ENCODE measurements at places on chromosomes 2 and 18. TPM values are rescaled to one million over a fixed set of nuclear protein-coding genes. Genes with fewer than 3 reads are reported as not detected.
A peak's percentile ranks its signal among the peaks of the same experiment; 100 is the strongest.

DNA sequence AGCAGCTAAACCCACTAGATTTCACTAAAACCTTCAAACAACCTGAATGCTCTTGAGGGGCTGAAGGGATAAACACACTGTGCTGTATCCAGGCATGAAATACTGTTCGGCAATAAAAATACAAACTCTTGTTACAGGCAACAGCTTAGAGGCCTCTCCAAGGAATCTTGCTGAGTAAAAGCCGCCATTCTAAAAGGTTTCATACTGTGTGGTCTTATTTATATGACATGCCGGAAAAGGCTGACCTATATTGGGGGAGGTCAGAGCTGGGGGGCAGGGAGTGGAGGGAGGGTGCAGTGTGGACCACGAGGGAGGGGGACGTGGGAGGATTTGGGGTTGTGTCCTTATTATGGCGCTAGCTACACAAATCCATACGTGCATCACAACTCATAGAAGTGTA is 136.2 kb downstream of the MBP start:
- no peak overlapping the region for H3K4me3 ChIP-seq
- no peaks in the 10 kb centered on the region for H3K4me1 ChIP-seq
- DNase-seq: no peak
- no peaks in the 10 kb centered on the region for H3K36me3 ChIP-seq
- H3K27ac ChIP-seq: no peak overlapping the region

GRCh38 chr2:163656622-163657280 is 79.1 kb downstream of the FIGN start:
- no peak for DNase-seq
- no peaks in the 10 kb centered on the region for H3K27me3 ChIP-seq
- H3K36me3 ChIP-seq: no peaks in the 10 kb centered on the region
- peak overlapping the region; percentile 75 for H3K27ac ChIP-seq
- no peak overlapping the region for H3K4me3 ChIP-seq
- H3K4me1 ChIP-seq: peaks cover 5% of the 10 kb centered on the region

DNA sequence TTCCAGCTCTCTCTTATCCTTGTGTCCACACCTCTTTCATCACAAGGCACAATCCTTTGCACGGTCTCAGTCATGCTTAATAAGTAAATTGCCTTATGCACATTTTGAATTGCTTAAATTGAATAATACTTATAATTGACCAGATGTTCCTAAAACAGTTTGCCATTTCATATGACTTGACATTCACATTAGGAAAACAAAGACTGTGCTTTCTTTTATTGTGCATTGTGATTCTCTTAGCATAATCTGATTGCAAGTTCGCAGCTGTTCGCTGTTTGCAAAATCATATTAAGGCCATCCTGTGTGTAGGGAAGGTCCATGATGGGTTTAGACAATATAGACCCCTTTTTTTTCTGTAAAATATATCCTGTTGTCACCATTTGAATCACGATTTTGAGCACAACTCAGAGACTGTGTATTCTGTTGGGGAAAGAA is 75.6 kb downstream of the RNF144A start:
- H3K4me3 ChIP-seq: no peak overlapping the region
- H3K4me1 ChIP-seq: no peaks in the 10 kb centered on the region
- no peaks in the 10 kb centered on the region for H3K27me3 ChIP-seq

DNA sequence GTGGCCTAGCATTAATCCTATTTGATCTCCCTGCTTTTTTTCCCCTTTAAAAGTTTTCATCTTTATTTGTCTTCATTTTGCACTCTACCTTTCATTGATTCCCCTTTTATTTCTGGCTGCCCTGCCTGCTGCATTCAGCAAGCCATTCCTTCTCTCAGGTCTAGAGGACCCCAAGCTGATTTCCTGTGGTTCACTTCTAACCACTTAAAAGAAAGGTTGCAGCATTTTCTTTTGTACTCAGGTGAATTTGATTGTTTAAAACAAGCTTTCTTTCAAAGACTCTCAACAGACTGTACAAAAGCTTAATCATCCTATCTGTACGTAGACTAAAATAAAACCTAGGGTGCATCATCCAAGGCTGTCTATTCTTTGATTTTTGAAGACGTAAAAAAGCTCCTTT is 160.3 kb downstream of the CSRNP3 start:
- no peaks in the 10 kb centered on the region for H3K4me1 ChIP-seq
- no peaks in the 10 kb centered on the region for H3K27me3 ChIP-seq
- DNase-seq: no peak
- H3K36me3 ChIP-seq: no peaks in the 10 kb centered on the region
- H3K27ac ChIP-seq: no peak overlapping the region

Gene DPYSL5
- not detected for total RNA-seq

GRCh38 chr2:181841079-181841478 is 50.5 kb upstream of the ITPRID2 start:
- no peak overlapping the region for H3K4me3 ChIP-seq
- DNase-seq: no peak
- H3K27ac ChIP-seq: no peak overlapping the region
- H3K4me1 ChIP-seq: no peaks in the 10 kb centered on the region

GRCh38 chr2:72962911-72963310 is 45.6 kb downstream of the EMX1 start:
- no peaks in the 10 kb centered on the region for H3K27me3 ChIP-seq
- no peak overlapping the region for H3K27ac ChIP-seq
- DNase-seq: no peak
- no peaks in the 10 kb centered on the region for H3K4me1 ChIP-seq
- no peaks in the 10 kb centered on the region for H3K36me3 ChIP-seq
- no peak overlapping the region for H3K4me3 ChIP-seq

- no peaks in the 10 kb centered on the region for H3K4me1 ChIP-seq
- H3K27me3 ChIP-seq: no peaks in the 10 kb centered on the region
- no peak overlapping the region for H3K27ac ChIP-seq
- H3K36me3 ChIP-seq: no peaks in the 10 kb centered on the region
These were observed 26.7 kb downstream of the AGPS start for GRCh38 chr2:177419274-177419673.

DNA sequence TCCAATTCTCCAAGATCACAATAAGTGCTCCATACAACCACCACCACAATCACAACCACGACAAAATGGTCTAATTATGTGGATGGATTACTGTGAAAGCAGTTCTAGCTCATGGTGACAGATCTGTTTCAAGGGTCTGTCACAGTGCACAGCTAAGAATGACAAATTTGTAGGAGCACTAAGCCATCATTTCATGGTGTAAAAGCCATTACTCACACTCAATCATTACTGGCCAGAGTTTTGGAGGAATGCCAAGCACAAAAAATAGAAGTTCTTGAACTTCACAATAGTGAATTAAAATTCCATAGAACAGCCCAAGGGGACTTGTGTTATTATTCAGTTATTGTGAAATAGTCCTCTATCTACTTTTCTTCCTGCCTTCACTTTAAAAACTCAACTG is 2.3 kb downstream of the CPS1 start:
- no peak overlapping the region for H3K27ac ChIP-seq
- no peaks in the 10 kb centered on the region for H3K36me3 ChIP-seq
- H3K4me3 ChIP-seq: no peak overlapping the region
- no peaks in the 10 kb centered on the region for H3K27me3 ChIP-seq
- no peak for DNase-seq

DNA sequence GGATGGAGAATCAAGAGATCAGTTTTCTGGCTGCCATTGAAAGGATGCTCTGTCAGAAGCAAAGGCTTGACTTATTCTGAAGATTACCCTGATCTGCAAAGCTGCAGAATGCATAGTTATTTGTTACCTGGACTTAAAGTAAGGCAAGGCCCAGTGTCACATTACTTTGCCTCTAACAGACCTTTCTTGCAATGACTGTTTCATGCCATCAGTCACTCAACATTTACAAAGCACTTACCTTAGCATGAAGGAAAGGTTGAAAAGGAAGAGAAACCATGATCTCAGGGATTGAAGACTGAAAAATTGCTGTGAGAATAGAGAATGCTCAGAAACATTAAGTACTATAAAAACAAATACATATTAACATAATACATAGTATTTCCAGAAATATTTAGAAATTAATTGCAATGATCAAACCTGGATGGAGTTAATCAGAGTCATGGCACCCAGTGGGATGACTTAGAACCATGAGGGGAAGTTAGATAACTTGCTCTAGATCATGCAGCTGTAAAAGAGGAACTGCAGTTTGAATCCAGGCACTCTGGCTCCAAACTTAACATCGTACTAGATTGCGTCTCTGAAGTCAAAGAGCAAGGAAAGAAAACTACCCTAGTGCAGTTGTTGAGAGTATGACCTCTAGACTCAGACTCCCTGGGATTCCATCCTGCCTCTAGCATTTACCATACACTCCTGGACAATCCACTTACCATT is 26.5 kb upstream of the FAM117B start:
- H3K36me3 ChIP-seq: no peaks in the 10 kb centered on the region
- H3K27ac ChIP-seq: no peak overlapping the region
- no peaks in the 10 kb centered on the region for H3K27me3 ChIP-seq

- H3K4me1 ChIP-seq: no peaks in the 10 kb centered on the region
- no peak overlapping the region for H3K27ac ChIP-seq
- no peak for DNase-seq
- H3K4me3 ChIP-seq: no peak overlapping the region
- H3K27me3 ChIP-seq: no peaks in the 10 kb centered on the region
These were observed 135.6 kb downstream of the SMAD2 start for GRCh38 chr18:47794725-47795433.

- no peaks in the 10 kb centered on the region for H3K27me3 ChIP-seq
- no peak for DNase-seq
- peaks cover 4% of the 10 kb centered on the region for H3K4me1 ChIP-seq
- H3K27ac ChIP-seq: no peak overlapping the region
These were observed 25.3 kb downstream of the PREPL start for GRCh38 chr2:44335806-44336538.

DNA sequence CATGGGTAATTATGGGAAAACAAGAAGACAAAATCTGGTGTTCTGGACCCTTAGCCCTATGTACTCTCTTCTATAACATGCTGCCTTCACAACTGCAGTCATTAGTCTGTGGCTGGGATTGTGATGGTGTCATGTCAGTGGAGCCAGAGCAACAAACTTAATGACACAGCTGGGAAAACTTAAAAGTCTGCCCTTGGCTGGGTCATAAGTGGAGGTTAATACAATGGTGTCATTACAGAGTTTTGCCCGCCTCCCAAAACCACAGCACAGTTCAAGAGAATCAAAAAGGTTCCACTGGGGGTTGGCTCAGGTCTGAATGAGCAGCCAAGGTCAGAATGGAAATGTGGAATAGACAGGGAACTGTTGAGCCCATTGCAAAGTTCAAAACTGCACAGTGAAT is 455.7 kb upstream of the PIK3C3 start:
- H3K27ac ChIP-seq: no peak overlapping the region
- no peak overlapping the region for H3K4me3 ChIP-seq
- H3K27me3 ChIP-seq: no peaks in the 10 kb centered on the region

DNA sequence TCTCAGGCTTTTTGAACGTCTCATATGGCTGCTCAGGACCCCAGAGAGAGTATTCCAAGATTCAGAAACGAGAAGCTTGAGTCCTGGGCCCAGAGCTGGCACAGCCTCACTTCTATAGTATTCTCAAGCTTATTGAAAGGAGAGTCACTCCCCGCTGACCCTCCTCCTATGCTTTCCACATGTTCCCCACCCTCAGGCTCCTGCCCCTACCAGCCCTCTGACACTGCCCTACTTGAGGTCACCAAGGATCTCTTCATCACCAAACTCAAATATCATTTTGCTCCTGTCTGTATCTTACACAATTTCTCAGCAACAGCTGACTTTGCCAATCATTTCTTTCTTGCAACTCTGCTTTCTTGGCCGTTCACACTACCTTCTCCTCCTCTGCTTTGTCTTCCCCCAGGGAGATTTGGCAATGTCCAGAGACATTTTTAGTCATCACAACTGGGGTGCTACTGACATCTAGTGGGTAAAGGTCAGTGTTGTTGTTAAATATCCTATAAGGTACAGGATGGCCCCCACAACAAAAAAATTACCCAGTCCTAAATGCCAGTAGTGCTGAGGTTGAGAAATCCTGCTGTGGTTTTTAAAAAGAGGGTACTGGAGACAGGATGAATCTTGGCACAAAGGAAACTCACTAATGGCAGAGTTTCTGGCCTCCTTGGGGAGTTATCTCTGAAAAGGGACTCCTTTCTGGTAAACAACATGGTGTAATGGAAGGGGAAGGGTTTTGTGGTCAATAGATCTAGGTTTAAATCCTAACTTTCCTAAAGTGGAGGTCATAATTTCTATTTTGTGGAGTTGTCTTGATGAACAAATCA is 26.9 kb upstream of the INSIG2 start:
- no peaks in the 10 kb centered on the region for H3K4me1 ChIP-seq
- DNase-seq: no peak
- H3K4me3 ChIP-seq: no peak overlapping the region
- no peaks in the 10 kb centered on the region for H3K36me3 ChIP-seq
- H3K27me3 ChIP-seq: peaks cover 1% of the 10 kb centered on the region

DNA sequence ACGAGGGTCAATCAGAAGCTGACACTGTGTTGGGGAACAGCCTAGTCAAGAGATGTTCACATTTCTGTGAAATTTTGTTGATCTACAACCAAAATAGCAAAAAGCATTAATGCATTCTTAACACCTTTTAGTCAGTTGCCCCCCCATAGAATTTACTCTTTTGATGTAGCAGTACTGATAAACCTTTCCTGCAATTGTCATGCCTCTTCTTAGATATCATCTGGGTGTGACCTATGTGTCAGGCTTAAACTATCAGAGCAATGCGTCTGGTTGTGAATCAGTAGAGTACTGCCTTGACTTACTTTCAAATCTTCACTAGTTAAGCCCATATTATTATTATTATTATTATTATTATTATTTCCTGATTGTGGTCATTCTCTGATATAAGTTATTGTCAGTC is 61.9 kb downstream of the GREB1L start:
- no peak overlapping the region for H3K4me3 ChIP-seq
- H3K27ac ChIP-seq: no peak overlapping the region
- peaks cover 2% of the 10 kb centered on the region for H3K4me1 ChIP-seq
- DNase-seq: no peak
- H3K36me3 ChIP-seq: no peaks in the 10 kb centered on the region

Gene ELOA2
- total RNA-seq: not detected

DNA sequence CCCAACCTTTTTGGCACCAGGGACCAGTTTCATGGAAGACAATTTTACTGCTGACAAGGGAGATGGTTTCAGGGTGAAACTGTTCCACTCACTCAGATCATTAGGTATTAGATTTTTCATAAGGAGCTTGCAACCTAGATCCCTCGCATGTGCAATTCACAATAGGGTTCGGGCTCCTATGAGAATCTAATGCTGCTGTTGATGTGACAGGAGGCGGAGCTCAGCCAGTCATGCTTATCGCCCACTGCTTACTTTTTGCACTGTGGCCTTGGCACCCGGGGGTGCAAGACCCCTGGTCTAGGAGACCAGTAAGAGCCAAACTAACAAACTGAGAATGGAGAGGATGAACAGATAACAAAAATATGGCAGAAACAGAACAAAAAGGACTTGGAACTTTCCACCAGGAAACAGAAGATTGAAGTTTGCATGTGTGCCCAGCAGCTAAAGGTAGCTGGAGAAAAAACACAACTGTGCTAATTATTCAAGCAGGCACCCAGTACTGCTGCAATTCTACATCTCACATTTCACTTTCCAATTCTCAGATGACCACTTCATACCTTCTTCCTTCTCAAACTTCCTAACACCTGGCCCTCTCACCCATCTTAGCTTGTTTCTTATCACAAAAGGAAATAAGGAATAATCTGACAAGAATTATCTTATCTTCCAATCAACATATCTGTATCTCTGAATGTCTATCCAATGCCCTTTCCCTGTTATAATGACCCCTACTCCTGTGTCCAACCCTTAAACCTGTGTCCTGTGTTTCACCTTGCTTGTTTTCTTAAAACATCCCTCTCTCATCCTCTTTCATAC is 24.8 kb downstream of the SP3 start:
- no peaks in the 10 kb centered on the region for H3K27me3 ChIP-seq
- H3K4me1 ChIP-seq: peaks cover 12% of the 10 kb centered on the region
- H3K27ac ChIP-seq: no peak overlapping the region
- H3K4me3 ChIP-seq: no peak overlapping the region

Gene MPPE1
- total RNA-seq: 32.4 TPM

GRCh38 chr2:174158003-174158402 is 90.3 kb downstream of the OLA1 start:
- no peaks in the 10 kb centered on the region for H3K4me1 ChIP-seq
- H3K27me3 ChIP-seq: no peaks in the 10 kb centered on the region
- H3K4me3 ChIP-seq: no peak overlapping the region
- DNase-seq: no peak
- no peak overlapping the region for H3K27ac ChIP-seq
- H3K36me3 ChIP-seq: no peaks in the 10 kb centered on the region

Data from aorta (tissue), 5 donors.